ENCODE measurements at places on chromosomes 6 and 20. TPM values are rescaled to one million over a fixed set of nuclear protein-coding genes. Genes with fewer than 3 reads are reported as not detected.

The RBPJL gene
- not detected for total RNA-seq

The SRSF3 gene
- 134 TPM for total RNA-seq

The ARFGEF3 gene
- total RNA-seq = under 0.01 TPM

The IMPG1 gene
- total RNA-seq = not detected

The SOBP gene
- 3.9 TPM for total RNA-seq

The BMP7 gene
- total RNA-seq = not detected

The DPPA5 gene
- total RNA-seq = not detected

The PDYN gene
- total RNA-seq = not detected

The GABRR1 gene
- not detected for total RNA-seq

The GPSM3 gene
- total RNA-seq = 0.95 TPM

The MYLK2 gene
- under 0.01 TPM for total RNA-seq

Measured in bronchial smooth muscle cell (primary cell).